Stimulated activated CD4-positive, alpha-beta T cell treated with anti-CD3 and anti-CD28 coated beads, Interleukin-12 subunit alpha, Interleukin-12 subunit beta, amount 100 ng/mL, for 4 hours (primary cell): ENCODE measurements at places on chromosomes 7 and 10.

DNA sequence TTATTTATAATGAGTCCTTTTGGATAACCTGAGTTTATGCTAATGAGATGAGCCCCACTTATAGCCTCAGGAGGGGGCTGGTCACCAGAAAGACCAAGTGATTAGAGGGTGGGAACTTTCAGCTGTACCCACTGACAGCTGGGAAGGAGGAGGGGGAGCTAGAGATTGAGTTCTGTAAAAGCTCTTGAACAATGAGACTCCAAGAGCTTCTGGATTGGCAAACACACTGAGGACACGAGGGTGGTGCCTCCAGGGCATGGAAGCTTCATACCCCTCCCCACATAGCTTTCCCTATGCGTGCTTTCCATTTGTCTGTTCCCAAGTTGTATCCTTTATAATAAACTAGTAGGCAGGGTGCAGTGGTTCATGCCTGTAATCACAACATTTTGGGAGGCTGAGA, 20.3 kb downstream of the MRPS24 start:
- no peak for DNase-seq

DNA sequence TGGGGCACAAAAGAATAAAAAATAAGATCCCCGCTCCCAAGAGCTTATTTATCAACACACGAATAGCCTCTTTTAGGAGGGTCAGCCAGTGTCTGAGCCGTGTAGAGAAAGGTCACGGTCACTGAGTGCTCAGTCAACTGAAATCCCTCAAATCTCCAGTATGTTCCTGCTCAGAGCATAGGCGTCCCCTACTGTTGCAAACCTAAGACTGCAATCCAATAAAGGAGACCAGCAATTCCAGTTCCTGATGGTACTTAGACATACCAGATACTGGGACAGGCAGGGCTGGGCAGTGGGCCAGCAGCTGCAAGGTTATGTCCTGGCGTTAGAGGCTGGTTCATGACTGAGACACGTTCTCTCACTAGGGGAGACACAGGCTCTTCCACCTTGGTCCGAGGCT, 93.6 kb downstream of the CACNB2 start:
- no peak for DNase-seq

GRCh38 chr7:42722716-42723115, 189.2 kb downstream of the C7orf25 start:
- DNase-seq: no peak

GRCh38 chr10:7027913-7028808, 382.7 kb downstream of the SFMBT2 start:
- DNase-seq: no peak

- DNase-seq: no peak
Measured at GRCh38 chr10:119439922-119440321, 102.6 kb downstream of the RGS10 start.

DNA sequence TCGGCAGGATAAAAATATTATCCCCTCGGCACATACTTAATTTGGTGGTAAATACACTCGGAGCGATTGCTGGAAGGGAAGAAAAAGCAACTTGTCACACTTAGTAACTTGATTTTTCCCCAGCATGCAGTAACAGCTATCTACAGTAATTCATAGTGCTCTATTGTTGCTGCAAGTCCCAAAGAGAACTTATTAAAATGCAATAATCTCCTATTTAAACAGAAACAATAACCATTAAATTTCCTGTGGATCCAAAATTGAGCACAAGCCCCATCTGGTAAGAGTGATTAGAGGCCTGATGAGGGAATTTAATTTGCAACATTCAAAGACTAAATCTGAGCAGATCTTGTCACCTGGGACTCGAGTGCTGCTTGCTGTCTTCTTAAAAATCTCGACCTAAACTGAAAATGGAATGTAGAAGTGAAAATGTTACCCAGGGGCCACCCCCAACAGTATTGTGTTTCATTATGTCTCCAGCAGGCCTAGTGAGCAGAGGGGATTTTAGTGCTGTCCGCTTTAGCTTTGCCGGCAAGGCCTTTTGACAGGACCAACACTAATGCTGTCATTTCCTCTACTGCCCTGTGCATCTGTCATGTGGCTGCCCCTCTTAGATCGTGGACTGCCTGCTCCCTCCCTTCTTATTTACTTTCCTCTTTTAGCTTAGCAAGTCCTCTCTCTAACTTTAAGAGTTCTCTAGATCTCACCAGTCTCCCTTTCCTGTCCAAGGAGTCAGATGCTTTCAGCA, 639.7 kb downstream of the AUTS2 start:
- no peak for DNase-seq

- no peak for DNase-seq
Measured at GRCh38 chr7:138429577-138430250, 30.3 kb upstream of the TRIM24 start.

GRCh38 chr10:28533186-28533564, 257 bp downstream of the WAC start:
- no peak for DNase-seq

DNA sequence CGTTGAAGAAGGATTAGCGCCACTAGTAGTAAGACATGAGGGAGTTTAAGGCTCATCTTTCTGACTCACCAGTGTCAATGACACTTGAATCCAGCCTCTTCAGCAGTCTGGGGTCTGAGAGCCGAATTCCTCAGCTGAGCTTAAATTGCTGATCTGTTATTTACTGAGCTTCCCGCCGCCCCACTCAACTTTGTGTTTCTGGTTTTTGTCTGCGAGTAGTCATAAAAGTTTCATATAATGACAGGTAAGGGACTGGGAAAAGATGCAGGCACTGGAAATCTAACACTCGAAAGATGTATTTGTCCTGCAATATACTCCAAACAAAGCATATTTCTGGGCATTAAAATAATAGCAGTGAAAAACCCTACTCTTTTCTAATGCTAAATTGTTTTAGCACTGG, 51.2 kb upstream of the RELN start:
- DNase-seq: no peak

DNA sequence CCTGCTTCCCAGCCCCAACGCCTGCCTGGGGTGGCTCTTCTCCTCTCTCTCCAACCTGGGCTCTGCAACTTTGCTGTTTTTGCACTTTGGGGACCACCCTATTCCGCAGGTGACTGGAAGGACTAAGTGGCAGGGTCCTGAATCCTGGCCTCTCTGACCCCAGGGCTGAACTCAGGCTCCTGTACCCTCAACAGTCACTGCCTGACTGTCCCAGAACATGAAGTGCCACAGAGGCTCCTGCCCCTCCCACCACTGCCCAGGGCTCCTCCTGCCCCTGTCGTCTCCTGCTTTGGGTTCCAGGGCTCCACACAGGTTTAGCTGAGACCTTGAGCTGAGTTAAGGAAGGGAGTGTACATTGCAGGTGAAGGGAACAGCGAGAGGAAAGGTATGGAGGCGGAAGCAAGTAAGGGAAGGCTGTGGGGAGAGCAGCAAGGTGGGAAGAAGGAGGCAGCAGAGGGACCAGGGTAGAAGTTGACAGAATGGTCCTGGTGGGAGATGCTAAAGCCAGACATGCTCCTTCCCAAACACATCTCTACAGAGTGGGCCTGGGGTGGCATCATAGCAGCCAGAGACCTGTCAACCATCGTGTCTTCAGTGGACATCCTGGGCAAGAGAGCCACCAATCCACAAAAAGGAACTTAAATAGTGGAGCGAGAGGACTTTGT, 5.7 kb upstream of the GRID1 start:
- DNase-seq: no peak

- DNase-seq: no peak
Measured at GRCh38 chr10:29519659-29520058, 115.1 kb downstream of the SVIL start.

- no peak for DNase-seq
Measured at GRCh38 chr10:71319800-71320392, 837 bp downstream of the SLC29A3 start.

GRCh38 chr7:21844742-21845141, 101.0 kb downstream of the CDCA7L start:
- DNase-seq: no peak

GRCh38 chr10:24255115-24255880, 46.4 kb downstream of the KIAA1217 start:
- no peak for DNase-seq

DNA sequence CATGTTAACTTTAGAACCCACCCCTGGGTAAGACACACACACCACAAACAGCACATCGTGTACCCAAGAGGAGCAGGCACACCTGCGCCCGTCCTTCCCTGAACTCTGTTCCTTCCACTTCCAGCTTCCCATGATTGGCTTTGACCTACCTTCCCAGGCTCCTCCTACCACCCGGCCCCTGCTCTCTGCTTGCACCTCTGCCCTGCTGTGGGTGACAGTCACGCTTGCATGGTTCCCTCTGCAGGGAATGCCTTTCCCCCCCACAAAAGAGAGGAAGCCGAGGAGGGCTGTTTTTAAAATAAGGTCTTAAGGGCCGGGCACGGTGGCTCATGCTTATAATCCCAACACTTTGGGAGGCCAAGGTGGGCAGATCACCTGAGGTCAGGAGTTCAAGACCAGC, 16.4 kb downstream of the SFXN4 start:
- DNase-seq: no peak

- no peak for DNase-seq
Measured at GRCh38 chr10:84404783-84405182, 76.4 kb downstream of the CCSER2 start.

DNA sequence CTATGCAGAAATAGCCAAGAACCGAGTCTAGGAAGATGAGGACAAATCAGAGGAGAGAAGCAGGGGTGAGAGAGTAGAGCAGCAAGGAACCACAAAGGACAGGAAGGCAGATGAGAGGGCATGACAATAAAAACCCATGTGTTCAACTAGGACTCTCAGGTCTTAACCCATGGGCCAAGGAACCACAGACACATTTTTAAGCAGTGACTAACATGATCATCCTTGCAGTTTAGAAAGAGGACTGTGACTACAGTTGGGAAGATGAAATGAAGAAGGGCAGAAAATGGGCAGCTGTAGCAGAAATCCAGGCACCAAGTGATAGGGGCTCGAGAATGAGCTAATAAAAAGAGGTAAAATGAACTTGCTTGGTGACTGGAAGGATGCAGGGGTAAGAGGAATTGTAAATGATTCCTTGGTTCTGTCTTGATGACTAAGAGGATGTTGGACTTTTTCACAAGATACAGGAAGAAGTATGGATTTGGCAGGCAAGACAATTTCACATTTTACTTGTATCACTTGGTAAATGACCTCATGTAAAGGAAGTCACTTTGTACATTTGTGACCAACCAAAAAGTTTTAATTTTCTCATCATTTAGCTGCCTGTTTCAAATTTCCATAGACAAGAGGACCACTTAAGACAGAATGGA, 22.8 kb downstream of the SGMS1 start:
- DNase-seq: no peak

- no peak for DNase-seq
Measured at GRCh38 chr7:131844369-131844768, 287.9 kb upstream of the PODXL start.

DNA sequence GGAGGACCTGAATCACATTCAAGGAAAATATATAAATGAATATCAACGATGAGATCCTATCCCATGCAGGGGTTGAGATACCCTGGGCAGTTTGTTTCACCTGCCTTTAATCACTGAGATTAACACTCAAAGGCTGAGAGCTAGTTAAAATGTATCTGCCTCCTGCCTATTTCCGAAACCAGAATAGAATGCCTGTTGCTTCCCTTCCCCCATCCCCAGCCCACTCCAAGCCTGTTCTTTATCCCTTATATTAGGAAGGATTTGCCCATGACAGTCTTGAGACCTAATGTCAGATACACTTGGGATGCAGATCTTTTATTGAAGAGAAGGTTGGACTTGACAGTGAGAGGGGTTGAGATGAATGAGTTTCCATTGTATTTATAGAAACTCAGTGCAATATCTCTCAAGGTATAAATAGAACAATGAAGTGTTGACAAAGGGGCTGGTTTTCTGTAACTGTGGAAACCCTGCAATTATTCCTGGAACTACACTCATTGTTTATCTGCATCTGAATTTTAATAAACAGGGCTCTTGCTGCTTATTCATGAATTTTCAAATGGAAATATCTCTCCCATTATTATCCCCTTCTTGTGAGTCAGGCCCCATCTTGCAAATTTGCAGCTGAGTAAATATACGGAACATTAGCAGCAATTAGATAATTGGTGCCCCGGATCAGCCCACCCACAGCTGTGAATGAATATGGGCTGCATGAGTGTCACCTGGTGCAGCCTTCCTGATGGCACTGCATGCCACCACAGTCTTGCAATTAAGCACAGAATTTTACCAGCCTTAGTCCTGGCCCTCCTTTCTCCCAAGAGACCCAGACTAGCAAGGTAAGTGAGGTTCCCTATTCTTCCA, 66.7 kb downstream of the SORCS3 start:
- no peak for DNase-seq

DNA sequence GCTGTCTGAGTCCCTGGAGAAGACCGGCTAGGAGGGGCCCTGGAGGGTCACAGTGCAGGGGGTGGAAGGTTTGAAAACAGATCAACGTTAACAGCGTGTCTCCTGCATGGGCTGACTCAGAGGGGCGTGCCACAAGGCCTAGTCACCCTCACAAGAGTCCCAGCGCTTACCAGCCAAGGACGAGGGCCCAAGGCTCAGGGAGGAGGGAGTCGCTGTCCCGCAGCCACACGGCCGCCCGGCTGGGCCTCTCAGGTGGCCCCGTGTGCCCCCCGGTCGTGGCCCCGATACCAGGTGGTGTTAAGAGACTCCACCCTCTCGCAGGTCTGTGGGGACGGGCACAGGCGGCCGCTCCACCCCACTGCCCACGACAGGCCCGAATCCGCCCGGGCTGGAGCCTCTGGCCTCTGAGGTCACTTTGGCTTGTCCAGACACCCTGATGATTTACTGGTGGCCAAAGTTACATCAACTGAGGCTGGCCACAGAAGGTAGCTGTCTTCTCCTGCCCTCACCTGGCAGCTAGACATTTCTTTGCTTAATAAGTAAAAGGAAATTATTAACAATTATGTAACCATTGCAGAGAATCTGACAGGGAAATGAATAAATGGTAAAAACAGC, 34.0 kb downstream of the FAM20C start:
- no peak for DNase-seq

GRCh38 chr10:72980348-72980747, 25.7 kb upstream of the PLA2G12B start:
- no peak for DNase-seq

- no peak for DNase-seq
Measured at GRCh38 chr7:99221866-99222265, 14.0 kb upstream of the KPNA7 start.

DNA sequence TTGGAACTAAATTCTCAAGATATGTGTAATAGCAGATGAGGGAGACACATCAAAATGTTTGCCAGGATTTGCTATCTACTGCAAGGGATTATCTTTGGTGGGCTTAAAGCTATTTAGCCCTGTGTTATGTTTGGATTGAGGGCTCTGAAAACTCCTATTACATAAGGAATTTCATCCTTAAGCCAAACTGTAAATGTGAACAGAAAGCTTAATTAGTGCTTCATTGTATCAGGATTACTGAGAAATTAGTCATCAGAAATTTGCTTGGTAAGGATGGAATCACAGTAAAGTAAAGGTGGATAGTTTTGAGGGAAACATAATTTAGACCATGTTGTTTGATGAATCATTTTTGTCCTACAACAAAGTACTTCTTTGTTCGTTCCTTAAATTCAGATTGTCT, 8.3 kb downstream of the ANKRD7 start:
- DNase-seq: no peak

- DNase-seq: no peak
Measured at GRCh38 chr10:17435953-17436352, 18.4 kb downstream of the ST8SIA6 start.
